ENCODE measurements at places on chromosomes 16 and 17.

DNA sequence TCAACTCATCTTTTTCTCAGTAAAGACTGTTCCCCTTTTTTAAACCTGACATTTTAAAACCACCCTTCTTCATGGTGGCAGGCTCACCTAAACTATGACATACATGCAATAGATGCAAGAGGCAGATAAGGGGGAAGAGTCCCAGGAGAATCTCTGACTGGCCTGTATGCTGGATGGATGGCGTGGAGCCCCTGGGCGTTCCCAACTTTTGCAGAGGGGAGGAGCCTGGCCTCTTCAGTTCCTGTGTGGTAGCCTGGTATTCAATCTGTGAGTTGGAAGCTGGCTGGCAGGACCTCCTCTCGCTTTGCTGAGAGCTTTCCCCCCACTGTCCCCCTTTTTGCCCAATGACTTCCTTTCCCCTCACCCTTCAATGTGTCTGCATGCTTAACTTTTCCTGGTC is 217.6 kb upstream of the CA10 start:
- DNase-seq: no peak

DNA sequence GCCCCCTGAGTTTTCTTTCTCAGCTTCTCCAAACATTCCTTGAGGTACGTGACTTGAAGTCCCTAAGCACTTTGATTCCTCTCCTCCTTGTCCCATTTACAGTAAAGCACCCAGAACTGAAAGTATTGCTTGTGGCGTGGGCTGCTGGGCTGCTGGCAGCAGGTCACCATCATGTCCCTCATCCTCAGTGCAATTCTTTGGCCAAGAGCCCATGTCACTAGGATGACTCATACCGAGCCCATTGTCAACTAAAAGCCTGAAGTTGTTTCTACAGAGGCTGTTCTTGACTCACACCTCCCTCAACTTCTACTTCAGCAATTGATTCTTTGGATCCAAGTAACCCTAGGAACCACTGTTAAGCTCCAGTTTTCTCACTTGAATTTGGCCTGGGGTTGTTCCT is 54.3 kb downstream of the KPNA2 start:
- DNase-seq: no peak

DNA sequence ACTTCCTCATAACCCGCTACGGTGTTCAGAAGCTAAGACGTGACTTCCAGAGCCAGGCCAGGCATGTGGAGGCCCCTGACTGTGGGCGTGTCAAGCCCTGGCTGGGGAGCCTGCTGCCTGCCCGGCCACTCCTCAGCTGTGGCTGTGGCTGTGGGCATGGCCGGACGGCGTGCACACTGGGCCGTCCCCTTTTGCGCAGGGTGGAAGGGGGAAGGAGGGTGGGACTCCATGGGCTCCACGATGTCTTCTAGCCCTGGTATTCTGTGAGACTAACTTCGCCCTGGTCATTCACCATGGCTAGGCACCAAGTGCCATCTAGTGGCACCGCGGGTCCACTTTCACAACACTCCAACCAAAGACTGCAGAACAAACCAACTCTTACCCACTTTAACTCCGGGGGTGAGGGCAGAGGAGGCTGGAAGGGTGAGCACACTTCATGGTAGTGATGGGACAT is 67.9 kb downstream of the N4BP1 start:
- DNase-seq: peak; percentile 77

DNA sequence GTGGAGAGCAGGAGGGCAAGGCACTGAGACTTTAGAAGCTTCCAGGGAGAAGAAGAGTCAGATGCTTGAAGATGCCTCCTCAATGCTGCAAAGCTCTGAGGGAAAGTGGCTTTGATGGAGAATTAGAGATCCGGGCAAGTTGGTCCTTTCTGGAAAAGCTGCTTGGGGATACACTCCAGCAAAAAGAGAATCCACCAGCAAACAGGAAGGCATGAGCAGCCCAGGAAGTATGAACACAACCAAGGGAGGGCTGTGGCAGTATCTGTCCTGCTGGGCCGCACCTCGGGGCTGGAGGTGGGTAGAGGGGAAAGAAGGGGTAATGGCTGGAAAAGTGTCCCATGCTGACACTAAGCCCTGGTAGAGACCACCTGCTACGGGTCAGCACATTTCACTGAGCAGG is 5.3 kb downstream of the LMF1 start:
- no peak for DNase-seq

DNA sequence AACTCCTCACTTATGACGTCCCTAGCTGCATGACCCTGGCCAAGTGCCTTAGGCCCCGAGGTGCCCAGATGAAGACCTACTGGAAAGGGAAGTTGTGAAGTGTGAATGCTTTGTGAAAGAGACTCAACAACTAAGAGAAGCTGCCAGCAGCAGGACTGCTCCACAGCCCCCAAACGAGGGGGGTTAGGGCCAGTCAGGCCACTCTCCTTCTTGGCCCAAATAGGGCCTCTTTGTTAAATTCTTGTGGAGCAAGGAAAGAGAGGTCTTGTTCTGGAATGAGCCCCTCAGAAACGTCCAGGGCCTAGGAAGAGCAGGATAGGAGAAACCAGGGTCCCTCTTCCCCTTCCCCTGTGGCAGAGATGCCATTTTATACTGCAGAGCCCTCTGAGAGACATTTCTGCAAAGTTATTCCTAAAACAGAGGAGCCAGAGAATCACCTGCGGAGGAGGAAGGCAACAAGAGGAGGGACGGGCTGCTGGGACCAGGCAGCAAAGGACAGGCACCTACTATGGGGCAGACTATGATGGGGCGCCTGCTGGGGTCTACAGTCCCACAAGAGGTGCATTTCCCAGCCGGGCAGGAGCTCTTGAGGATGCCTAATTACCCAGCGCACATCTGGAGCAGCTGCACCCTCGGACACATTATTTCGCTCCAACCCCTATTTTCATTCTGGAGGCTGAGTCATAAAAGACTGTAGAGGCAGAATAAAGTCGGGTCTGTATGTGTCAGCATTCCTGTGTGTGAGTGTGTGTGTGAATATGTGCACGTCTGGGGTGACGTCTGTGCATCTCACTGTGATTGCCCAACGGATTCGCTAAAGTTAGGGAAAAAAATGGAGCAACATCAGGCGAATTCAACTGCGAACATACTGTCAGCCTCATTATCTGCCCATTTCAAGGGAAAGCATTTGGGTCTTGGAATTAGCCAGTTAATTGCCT is 11.4 kb upstream of the HOXB9 start:
- peak; percentile 77 for DNase-seq

DNA sequence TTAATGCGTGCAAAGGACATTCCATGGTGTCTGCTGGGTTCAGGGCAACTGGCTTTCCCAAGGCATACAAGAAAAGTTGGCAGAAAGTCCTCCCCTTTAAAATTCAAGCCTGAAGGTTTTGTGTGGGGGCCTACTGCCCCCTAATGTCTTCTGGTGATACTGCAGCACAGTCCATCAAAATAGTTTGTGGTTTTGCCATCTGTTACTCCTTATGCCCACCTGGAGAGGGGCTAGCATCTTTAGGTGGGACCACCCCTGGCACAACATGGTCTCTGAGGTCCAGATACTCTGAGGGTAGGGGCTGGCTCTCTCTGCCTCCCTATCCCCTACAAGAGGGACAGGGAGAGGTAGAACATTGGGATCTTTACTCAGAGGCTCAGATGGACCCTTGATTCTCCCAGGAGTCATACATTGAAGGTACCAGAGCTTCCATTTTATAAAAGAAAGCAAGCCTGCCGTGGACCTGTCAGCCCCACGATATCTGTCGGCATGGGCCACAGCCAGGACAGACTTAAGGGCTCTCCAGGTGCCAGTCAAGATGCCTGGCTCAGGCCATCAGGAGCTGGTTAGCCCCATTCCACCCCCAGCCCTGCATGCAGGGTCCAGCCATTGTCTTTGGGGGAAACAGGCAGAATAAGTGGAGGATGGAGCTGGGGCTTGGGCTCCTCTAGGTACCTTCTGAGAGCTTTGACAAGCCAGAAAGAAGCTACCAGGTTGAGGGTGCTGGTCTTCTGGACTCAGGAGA is 6.3 kb downstream of the ESRP2 start:
- peak; percentile 82 for DNase-seq

DNA sequence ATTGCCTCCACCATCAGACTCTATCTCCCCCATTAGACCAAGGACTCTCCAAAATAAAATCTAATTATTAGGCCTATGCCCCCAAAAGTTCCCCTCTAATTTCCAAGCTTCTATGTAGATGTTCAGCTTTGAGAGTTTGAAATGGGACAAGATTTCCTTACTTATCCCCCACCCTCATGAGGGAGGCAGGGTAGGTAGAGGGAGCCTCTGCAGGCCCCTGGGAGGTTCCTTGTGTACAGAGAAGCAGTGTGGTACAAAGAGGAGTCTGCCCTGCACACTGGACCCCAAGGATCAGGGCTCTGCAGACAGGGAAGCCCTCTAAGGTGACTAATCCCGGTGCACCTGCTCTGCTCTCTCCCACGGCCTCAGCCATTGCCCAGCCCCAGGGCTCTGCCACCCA is 2.5 kb downstream of the KRT17 start:
- no peak for DNase-seq

DNA sequence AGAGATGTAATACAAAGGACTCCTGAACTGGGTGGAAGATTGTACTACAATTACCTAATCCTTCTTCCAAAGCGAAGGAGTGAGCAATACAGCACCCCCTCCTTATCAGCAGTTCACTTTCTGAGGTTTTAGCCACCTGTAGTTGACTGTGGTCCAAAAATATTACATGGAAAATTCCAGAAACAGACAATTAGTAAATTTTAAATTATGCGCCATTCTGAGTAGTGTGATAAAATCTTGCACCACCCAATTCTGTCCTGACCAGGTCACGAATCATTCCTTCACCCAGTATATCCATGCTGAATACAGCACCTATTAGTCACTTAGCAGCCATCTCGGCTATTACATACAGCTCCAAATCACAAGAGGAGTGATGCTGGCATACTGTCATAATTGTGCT is 23.2 kb downstream of the VPS53 start:
- DNase-seq: peak; percentile 67

GRCh38 chr17:48549281-48549630 is 4.3 kb upstream of the HOXB2 start:
- no peak for DNase-seq

- DNase-seq: no peak
These were observed 24.4 kb downstream of the METTL16 start for GRCh38 chr17:2487306-2487705.

DNA sequence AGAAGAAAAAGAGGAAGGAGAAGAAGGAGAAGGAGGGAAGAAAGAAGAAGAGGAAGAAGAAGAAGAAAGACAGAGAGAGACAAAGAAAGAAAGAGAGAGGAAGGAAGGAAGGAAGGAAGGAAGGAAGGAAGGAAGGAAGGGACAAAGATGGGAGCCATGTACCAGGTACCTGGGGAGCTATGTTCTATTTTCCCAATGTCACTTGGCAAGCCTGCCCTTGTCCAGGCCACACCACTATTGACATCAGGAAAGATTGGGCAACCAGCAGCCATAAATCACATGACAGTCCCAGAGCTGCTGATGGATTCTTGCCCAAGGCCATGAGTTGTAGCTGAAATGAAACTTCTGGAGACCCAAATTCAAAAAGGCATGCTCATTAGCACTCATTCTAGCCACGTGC is 2.7 kb upstream of the CES1 start:
- peak; percentile 3 for DNase-seq

DNA sequence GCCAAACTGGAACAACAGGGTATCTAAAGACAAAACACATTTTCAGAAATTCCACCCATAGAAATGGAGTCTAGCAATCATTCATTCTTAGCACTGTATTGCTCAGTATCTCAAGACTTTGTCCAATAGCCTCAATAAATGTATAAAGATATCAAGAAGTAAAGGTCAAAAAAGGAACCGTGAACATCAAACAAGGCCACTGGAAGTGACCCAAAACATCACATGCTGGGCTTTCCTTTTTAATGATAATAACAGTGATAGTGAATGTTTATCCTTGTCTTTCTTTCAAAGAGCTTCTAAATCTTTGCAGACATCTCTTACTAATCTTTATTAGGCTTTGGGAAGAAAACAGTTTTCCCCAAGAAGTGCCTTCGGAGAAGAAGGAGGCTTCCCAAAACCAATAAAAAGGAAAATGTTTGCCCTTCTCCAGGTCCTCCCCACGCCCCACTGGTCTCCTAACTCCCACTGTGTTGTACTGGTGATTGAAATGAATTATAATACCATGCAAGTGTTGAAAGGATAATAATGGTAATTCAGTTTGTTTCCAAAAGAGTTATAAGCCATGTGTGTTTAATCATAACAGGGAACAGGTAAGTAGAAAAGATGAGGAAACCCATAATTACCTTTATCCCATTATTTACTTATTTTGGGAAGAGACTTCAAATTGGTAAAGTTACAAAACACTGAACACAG is 18.6 kb downstream of the RNF43 start:
- no peak for DNase-seq

GRCh38 chr16:2398520-2398919 is 30.7 kb upstream of the CCNF start:
- no peak for DNase-seq

- no peak for DNase-seq
These were observed 43.6 kb downstream of the NLRC5 start for GRCh38 chr16:57032931-57033330.

DNA sequence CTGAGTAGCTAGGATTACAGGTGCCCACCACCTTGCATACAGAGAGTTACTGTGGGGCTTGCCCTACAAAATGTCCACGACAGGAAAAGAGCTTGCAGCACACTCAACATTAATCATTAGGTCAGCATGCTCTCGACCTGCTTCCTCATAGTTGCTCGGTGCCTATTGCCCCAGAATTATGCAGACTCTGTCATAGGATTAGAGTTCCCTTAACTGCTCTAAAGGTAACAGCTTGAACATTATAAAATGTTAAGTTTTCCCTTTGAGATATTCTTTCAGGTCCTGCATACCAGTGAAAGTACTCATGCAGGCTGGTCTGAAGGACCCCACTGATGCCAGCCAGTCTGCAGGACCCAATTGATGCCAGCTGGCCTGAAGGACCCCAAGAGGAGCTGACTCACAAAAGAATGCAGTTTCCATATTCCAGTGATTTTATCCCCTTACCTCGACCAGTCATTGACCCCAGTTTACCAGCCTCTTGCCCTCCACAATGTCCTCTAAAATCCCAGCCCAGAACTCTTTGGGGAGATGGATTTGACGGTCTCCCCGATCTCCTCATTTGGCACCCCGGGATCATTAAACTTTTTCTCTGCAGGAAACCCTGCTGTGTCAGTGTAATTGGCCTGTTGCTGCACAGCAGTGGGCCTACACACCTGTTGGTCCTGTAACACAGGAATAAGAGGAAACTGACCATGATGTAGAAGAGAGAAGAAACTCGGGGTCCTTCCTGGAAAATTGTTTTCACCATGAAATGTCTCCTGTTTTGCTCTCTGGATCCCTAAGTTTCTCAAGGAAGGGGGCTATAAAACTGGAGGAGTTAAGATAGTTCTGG is 10.6 kb downstream of the ICAM2 start:
- DNase-seq: no peak

All from fibroblast of the aortic adventitia (primary cell).